ENCODE measurements at places on chromosomes 2 and 18.

GRCh38 chr2:74538881-74539339 lies 9.2 kb downstream of the HTRA2 start:
- DNase-seq = no peak

DNA sequence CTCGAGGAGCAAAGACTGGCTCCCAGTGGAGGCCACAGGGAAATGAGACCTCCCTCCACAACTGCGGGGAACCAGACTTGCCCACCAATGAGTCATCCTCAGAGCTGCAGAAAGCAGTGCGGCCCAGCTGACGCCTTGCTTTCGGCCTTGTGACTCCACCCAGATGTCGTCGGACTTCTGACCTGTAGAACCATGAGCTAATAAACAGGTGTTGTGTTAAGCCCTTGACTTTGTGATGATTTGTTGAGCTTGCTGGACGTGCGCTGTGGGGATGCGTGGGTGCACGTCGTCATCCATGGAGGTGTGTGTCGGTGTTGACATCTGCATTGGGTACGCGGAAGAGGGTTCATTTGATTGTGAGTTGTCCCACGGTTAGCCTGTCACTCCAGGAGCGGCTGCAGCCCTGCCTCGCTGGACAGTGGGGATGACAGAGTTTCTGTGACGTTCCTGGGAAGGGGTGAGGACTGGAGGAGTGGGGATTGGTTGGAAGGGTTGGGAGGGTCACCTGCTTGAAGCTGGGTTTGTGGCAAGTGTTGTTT lies 154.1 kb downstream of the SH3BP4 start:
- no peak for DNase-seq

GRCh38 chr2:179302764-179303571 lies 38.3 kb upstream of the SESTD1 start:
- DNase-seq = peak; percentile 13

DNA sequence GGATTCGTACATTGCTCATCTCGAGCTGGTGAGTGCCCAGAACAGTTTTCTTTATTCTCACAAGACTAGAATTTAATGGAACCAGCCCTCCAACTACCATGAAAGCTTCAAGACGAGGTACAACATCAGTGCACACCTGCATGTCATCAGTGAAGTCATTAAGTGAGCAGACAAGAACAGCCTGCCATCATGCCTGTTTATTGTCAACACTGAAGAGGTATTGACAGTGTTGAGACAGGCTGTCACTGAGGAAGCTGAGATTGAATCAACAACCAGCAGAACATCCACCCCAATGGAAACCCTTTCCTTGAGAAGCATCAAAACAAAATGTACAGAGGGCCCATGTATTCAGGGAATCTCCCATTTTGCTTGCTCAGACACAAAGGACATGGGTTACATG lies 148.0 kb upstream of the TCF4 start:
- no peak for DNase-seq

- DNase-seq = peak; percentile 74
Measured at GRCh38 chr2:62014102-62014501, 108.6 kb downstream of the COMMD1 start.

- no peak for DNase-seq
Measured at GRCh38 chr18:419541-420175, 80.8 kb downstream of the COLEC12 start.

DNA sequence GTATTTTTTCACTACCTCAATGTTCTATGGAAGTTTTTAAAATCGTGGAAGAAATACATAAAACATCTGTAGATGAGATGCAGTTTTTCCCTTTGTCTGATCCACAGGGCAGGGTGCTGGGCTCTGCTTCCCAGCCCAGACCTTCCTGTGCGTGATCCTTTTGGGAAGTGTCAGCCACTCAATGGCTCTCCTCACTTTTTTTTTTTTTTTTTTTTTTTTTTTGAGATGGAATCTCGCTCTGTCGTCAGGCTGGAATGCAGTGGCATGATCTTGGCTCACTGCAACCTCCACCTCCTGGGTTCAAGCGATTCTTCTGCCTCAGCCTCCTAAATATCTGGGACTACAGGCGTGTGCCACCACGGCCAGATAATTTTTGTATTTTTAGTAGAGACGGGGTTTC lies 32.8 kb downstream of the SOWAHC start:
- no peak for DNase-seq

DNA sequence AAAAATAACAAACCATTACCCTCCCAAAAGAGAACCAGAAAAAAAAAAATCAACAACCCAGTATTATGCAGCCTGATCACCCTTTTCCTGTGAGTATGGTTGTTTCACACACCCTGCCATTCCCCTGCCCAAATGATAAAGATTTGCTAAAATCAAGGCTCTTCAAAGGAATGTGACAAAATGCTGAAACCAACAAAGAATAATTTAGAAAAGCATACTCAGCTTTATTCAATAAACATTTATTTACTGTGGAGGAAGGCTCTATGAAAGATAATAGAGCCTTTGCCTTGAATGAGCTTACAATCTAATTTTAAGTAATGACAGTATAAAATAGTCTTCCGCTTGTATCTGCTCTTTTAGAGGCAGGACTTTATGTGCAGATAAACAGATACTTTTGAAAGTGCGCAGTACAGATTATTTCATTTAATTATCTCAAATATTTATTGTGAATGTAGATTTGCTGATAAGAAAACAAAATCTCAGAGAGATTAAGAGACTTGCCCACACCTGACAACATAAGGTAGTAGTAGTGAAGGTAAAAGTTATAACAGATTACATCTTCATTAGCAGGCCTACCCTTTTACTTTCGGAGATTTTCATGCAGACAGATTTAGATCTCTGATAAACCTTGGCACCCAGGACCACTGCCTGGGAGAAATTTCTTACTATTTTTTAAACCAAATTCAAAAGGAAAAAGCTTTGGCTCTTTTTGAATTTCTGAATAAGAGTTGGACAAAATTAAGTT lies 211.9 kb downstream of the SRBD1 start:
- DNase-seq = no peak

- no peak for DNase-seq
Measured at GRCh38 chr2:32758232-32758631, 130.4 kb downstream of the TTC27 start.

DNA sequence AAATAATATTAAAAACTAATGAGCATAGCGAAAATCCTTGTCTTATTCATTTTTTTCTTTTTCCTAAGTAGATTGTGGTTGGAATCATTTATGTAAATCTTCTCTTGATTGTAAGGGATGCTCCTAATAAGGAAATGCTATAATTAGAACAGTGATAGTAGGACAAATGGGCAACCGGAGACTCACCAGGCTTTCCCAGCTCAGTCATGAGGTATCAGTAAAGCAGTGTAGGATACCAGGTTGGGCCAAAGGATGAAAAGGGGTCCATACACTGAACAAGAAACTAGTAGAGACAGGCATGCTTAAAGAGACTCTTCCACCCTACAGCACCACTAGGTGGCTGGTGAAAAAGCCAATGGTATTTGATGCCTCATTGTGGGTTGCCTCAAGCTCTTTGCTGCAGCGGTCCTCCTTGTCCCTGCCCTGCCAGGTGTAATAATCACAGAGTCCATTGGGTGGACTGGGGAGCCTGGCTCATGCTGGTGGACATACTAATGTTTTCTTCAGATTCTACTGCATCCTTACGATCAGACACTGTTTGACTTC lies 71.4 kb upstream of the FAM98A start:
- DNase-seq = no peak

DNA sequence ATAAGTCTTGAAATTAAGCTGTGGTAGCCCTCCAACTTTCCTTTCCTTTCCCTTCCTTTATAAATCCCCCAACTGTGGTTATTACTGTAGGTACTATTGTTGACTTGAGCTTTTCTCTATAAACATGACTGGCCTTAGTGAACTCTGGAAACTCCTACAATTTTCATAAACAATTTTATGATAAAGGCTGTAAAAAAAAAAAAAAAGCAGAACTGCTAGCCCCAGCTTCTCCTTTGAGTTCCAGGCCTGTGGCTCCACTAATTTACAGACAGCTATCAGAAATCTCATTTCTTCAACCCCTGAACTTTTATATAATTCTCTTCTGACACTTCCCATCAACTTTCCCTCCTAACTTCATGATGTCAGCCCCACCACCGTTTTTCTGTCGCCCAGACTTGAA lies 174.3 kb downstream of the IKZF2 start:
- DNase-seq = no peak

DNA sequence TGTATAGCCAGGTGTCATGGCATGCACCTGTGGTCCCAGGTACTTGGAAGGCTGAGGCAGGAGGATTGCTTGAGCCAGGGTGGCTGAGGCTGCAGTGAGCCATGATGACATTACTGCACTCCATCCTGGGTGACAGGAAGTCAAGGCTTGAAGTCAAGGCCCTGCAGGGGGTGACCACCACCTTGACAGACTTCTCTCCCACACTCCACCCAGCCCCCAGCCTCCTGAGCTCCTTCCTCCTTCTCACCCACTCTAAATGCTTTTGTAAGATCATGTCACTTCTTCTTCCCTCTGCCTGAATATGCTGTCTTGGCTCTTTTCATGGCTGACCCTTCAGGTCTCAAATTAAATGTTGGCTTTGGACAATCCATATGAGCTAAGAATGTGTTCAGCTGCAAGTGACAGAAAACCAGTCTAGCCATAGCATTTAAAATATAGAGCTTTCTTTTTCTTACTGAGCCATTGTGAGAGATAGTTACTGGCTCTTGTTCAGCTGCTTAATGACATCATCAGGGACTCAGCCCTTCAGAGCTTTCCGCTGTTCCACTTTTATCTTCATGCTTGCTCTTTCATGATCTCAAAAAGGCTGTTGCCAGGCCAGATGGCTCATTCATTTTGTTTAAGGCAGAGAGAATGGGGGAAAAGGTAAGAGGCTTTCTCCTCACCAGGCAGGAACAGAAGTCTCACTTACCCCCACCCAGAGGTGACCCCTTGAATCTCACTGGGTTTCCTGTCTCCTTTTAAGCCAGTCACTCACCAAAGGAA lies 36.7 kb upstream of the TTC39C start:
- DNase-seq = peak; percentile 44

DNA sequence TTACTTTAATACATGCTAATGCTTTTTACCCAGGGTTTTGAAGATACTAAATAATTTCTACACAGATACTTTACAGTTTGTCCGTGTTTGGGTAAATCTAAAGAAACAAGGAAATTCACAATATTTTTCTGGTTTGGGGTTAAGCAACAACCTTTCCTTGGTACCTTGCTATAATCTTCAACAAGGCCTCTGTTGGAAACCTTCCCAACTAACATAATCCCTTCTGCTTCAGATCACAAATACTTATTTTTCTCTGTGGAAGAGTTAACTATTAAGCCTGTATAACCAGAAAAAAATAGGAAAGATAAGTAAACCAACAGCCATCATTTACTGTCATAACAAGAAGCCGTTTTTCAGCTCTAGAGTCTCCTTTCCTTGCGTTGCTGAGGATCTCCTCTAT lies 15.0 kb downstream of the FEZ2 start:
- DNase-seq = no peak

- DNase-seq = no peak
Measured at GRCh38 chr2:114661971-114662939, 219.8 kb downstream of the DPP10 start.

GRCh38 chr18:31325051-31325450 lies 7.1 kb downstream of the DSG1 start:
- DNase-seq = peak; percentile 83

GRCh38 chr2:143891879-143892308 lies 628.0 kb downstream of the ZEB2 start:
- no peak for DNase-seq
